ENCODE measurements at places on chromosomes 4 and X.

DNA sequence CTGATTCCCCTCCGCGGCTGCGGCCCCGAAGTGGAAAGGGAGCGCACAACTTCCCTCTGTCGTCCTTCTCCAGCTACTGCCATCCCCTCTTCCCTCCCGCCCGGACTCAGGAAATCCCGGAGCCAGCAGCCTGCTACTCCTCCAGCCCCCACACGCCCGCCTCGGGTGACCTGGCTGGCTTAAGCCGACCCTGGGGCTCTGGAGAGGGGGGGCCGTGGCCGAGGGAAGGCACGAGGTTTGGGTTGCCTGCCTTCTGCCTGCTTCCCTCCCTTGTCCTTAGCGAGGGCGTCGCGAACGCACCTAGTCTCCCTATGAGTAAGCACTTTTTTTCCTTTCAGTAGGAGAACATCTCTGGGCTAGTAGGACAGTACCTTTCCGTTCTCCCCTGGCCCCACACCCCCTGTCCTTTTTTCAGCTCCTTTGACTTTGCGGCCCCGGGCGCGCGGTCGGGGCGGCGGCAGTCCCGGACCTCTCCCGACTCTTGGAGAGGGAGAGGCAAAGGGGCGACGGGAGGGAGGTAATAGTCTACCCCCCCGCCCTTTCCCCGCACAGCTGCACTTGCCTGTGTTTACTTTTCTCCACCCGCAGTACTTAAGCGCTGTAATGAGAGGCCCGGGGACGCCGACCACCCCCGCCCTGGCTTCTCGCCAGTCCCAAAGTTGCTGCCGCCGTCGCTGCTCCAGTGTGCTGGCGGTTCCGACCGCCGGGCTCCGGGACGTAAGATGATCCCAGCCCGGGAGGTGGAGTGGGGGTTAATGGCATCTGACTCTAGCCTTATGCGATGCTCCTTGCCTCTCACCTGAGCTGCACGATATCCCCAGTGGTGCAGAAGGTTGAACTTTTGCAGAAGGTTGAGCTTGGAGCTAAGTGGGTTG, 868 bp downstream of the PLS3 start:
- DNase-seq: peak; percentile 48

DNA sequence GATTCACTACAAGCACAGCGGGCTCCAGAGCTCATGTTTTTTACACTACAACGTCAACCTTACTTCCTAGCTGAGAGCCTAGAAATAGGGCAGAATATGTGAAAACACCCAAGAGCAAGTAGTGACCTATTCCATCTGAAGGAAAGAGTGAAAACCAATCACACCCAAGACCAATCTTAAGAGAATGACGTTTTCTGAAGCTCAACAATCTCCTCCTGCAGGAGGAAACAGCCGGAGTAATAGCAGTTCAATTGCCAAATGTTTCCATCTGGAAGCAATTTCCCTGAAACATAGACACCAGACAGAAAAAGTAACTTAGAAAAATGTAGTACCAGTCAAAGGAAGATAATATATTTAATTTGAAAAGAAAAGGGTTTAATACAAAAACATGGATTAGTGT, 142.4 kb downstream of the ANXA5 start:
- no peak for DNase-seq

DNA sequence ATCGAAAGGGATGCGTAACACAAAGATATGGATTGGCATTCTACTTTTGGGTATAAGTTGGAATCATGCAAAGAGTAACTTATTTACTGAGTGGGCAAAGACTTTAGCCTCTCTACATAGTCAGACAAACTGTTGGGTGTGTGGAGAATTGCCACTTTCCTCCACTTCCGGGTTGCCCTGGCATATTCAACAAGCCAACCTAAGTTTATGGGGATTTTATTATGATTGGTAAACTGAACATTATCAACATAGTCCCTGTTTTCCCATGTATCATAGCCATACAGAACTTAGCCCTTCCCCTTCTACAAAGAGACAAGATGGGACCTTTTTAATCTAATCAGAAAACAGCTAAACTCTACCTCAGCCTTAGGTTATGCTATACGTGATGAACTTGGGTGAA, 121.6 kb downstream of the AGTR2 start:
- DNase-seq: no peak

DNA sequence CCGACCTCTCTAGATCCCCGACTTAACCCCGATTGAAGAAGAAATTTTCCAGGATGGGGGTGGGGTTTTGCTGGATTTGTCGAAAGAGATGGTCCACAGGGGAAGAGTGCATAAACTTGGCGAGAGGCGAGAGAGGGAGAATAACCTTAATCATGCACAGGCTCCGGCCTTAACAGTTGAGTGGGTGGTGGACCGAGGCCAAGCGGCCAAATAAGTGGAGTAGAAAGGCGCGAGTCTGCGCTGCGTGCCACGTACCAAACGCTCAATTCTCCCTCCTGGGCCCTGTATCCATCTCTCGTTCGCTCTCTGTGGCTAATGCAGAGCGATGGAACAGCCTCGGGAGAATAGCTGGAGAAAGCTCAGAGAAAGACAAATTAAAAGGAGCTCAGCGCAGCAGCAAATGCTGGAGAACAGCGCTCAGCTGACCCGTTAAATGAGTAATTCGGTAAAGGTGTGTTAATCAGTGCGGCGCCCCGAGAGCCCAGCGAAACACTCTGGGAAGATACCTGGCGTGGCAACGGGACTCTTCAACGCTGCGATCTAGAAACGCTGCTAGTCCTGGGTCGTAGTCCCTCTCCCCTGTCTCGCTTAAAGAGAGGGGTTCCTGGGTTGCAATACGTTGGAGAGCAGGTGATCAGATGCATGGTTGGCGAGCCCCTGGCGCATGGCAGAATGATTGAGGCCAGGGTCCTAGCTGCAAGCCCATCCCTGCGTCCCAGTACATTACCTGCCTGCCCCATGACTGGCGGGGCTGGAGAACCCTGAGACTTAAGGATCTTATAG, 887 bp upstream of the IL1RAPL2 start:
- no peak for DNase-seq

DNA sequence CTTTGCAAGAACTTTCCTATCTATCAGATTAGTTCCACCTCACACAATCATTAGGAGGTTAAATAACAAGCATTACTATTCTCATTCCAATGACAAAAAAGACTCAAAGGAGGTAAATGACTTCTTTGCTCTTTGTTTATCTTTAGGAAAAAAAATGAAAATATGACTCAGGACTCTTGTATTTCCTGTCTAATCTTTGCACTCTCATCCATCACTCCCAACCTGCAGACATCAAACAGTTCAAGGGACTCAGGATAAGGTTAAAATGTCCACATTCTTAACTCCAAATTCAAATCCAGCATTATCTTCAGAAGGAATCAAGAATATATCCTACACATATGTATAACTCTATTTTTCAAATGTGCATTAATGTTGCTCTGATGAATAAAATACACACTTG, 139.6 kb downstream of the UNC5C start:
- no peak for DNase-seq

- no peak for DNase-seq
These were observed 1206.0 kb upstream of the ADGRL3 start for GRCh38 chr4:59994118-59994517.

GRCh38 chr4:1245481-1246051, 3.4 kb downstream of the CTBP1 start:
- DNase-seq: no peak

DNA sequence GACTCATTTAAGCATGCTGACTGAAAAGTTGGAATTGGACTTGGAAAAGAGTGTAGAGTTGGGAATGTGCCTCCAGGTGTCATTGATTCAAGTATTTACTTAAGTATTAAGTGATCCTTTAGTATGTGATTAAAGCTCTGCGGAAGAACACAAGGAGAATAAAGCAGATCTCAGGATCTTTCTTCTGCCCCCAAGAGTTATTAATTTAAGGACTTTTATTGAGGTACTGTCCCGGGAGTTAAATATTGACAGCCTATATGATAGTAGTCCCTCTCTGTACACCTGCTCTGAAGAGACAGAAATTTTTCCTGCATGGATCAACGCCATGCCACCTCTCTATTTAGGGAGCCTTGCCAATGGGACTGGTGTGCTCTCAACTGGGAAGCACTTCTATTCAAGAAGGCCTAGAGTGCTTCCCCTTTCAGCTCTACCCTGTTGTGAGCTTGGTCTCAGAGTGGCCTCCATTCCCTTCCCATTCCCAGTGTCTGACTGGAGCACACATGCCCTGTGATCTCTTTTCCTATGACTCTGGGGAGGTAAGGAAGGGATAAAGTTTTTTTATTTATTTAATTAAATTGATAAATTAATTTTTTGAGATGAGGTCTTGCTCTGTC, 75.9 kb downstream of the SHISA3 start:
- no peak for DNase-seq

GRCh38 chr4:88439161-88439760, 17.7 kb upstream of the HERC5 start:
- DNase-seq: no peak

DNA sequence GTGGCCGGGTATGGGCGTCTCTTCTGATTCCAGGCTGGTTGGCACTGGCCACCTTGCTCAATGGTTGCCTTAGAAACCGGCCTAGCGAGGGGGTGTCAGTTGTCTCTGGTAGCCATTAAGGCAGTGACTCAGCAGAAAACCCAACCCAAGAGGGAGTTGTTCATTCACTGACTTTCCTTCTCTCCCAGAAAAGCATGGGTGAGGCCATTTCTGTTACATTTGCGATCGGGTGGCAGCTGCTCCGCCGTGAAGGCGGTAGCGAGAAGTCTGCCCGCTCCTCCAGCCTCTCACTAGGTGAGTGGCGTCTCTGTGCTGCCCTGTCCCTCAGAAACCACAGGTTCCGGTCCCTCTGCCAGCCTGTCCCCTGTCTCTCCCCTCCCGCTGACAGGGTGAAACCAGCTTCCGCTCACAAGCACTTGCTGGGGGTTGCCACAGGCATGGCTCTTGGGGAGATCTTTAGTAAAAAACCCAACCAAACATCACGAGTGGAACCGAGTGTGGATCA, 17.4 kb downstream of the IRAK1 start:
- DNase-seq: peak; percentile 75

- DNase-seq: no peak
These were observed 101.5 kb upstream of the SMAD1 start for GRCh38 chr4:145380123-145380522.

DNA sequence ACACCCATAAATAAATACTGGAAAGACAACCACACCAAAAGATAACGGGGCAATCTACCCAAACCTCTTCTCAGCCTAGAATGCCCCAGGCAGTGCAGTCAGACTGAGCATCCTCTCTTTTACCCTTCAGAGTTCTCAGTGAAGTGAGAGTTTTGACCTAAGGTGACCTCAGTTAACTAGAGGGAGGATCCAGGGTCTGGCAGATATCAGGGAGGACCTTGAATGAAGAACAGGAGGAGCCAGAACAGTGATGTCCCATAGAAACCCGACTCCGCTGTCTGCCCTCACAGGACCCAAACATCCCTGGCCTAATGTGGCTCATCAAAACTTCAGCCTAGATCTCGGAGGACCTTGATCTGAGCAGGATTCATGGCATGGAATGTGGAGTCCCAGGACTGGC, at the start of gene MAGEB3:
Gene MAGEB3 (plus strand): TSS at position 263 of the 400 bp plus-strand sequence. CDS start 5,268 bp downstream, outside the sequence.
- DNase-seq: no peak

All from NCI-H1092 (cell line).